ENCODE measurements at places on chromosomes 1 and 21.

DNA sequence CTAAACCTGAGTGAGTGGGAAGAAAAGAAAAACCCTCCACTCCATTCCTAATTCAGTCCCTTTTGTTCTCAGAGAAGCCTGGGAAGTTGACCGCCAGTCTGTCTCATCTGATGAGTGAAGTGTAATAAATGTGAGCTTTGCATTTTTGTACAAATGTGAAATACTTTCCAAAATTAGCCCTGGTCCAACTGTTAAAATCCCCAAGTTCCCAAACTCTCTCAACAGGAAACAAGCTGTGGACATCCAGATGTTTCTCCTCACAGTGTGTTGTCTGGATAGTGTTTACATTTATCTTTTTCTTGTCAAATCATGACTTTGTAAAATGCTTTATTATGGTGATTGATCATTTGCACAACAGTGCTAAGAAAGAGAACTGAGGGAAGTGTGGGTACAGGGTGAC, 145.1 kb downstream of the TM2D1 start:
- DNase-seq: no peak

- no peak for DNase-seq
Observed at GRCh38 chr1:211376807-211377470, 50.3 kb downstream of the TRAF5 start.

DNA sequence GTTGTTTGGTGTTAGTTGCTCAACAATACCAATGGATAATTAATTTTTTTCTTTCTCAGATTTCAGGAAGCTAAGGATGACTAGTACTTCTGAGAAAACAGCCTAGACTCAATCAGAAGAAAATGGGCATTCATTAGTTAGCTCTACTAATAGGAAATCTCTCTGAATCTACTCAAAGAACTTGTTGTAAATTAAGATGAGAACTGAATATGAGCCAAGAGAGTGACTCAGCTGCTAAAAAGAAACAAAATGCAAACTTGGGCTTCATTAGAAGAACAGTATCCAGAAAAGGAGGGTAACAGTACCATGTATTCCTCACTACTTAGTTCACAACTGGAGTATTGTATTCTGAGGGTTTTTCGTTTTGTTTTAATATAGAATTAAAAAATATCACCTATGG, 12.5 kb downstream of the FOXJ3 start:
- no peak for DNase-seq

DNA sequence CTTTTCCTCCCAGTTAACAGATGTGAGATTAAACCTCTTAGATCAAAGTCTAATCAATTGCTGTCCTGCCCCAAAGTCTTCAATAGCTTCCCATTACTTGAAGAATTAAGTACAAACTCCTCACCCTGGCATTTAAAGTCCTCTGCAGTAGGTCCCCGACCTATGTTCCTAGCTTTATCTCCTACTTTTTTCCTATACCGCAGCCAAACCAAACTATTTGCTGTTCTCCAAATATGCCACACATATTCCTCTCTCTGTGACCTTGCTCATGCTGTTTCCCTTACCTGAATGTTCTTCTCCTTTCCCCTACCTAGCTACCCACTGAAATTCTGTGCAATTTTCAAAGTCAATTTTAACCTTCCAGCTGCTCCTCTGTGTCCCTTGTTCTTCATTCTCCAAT, 14.0 kb upstream of the PPP2R5A start:
- no peak for DNase-seq

GRCh38 chr1:65527190-65527589, 106.7 kb downstream of the LEPR start:
- DNase-seq: no peak

DNA sequence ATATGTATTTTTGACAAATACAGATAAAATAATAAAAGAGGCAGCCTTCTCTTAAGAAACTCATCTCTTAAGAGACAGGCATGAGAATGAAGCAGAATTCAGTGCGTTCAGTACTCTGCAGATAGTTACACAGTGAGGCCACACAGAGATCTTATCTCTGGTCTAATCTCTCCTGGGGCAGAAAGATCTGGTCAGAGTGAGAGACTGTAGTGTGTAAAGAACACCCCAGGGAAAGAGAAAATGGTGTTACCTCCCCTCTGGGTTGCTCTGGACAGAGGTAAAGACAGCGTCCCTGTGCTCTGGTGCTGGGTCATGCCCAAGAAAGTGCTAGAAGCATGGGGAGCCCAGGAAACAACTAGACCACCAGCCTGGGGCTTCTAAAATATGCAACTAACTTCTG, 216.3 kb downstream of the SIPA1L2 start:
- no peak for DNase-seq

- DNase-seq: peak; percentile 41
Observed at GRCh38 chr1:15902882-15903281, 55.4 kb downstream of the SPEN start.

DNA sequence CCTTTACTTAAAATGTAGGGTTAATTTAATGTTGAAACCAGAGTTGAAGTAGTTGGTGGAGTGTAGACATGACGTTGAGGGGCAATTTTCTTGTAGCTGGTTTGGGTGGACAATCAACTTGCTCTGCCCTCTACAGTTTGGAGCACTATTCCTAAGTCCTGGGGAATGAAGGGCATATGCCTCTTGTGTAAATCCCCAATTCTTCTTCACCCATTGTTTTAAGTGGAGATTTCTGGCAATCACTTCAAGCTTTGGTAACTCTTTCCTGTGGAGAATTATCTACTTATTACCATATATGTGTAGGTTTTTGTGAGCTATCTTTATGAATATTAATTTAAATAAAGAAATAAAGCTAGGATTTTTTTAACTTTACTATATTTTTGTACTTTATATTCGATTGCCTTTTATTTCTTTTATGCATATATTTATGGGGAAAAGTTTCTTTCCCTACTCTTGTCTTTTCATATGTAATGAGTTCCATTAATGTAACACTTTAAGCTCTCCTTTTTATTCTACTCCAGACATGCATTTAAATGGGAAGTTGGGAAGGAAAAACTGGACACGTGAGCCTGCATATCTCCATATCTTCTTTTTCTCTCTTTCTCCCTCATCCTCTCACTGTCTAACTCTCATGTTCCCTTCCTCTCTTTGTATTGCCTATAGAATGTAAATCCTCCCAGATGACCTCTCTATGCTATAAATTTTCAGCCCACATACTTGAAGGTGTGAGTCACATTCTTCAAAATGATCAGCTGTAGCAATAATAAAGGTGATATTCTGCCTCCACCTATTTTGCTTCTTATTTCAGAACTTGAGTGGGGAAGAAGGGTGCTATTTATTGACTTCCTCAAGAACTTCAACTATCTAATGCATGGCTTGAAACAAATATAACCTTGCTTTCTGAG, 276.7 kb downstream of the PTPRC start:
- DNase-seq: no peak
